Esophagus squamous epithelium (tissue), 5 donors: ENCODE measurements at places on chromosomes 5 and 9.

DNA sequence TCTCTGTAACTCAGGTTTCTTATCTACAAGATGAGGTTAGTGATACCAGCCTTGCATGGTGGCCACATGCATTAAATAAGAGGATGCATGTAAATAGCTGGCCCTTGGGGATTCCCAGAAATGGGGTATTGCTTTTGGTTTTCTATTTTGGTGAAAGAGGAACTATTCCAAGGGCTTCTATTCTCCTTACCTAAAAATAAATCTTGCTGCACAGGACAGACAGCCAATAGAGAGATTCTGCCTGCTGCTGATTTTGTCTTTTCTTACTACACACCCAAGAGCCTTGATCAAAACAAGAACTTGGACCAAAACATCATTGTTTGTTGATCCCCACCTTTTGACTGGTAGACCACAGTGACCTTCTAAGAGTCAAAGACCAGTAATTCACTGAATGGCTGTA lies 161.8 kb downstream of the PJA2 start:
- no peak for DNase-seq

DNA sequence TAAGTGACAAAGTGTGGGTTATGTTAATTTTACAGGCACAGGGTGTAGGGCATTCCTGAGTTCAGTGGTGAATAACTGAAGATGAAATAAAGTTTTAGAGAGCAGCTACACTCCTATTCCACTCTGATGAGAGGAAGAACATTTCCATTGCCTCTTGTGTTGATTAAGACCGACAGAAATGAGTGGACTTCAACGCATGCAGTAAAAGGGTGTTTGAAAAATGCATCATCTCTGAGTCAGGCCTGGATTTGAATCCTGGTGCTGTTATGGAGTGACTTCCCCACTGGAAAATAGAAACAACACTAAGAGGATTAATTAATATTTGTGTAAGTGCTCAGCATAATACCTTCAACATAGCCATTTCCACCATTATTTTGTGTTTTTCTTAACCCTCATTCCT lies 86.3 kb downstream of the PRR16 start:
- no peak for DNase-seq

GRCh38 chr9:123928533-123929176 lies 1.3 kb downstream of the DENND1A start:
- no peak for DNase-seq

DNA sequence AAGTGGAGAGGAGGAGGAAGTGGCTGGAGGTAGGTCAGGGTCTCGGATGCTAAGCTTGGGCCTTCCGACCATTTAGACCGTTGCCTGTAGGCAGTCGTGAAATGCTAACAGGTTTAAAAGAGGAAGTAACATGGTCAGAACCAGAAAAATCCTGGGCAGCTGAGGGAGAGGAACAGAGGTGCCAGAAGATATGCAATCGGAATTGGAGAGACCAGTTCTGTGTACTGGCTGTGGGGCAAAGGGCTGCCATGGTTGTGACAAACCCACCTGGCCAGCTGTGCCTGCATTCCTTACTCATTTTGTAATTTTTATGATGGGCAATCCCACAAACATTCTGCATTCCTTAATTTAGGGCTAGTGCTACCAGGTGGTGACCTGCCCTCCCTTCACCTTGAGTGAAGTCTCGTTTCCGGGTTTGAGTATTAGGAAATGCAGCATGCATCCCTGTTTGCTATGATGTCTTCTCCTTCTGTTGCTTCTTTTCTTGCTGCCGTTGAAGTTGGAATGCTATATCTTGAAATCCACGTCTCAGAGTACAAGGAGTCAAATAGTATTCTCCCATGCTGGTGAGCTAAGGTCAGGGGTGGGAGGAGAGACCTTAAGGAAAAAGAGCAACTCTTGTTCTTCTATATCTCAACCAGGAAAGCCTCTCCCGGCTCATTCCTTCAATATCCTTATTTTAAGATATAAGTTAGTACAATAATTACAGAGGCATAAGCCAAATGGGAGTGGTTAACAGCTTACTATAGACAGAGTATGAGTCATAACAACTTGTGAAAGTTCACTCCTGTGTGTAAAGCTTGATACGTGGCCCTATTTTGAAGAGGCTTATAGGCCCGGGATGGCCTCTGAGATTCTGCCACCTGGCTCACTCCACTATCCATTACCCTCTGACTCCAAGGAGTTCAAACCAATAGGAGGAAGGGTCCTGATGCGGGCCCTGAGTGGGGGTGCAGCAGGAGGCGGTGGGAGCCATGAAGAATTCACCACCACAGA lies 37.0 kb downstream of the B4GALT1 start:
- no peak for DNase-seq

GRCh38 chr5:180684623-180685161 lies 35.3 kb upstream of the FLT4 start:
- DNase-seq = no peak
